Spleen (tissue), 13 donors: ENCODE measurements at places on chromosomes 1 and 21. TPM values are rescaled to one million over a fixed set of nuclear protein-coding genes. Genes with fewer than 3 reads are reported as not detected.

- H3K4me3 ChIP-seq, result no peak overlapping the region
- peaks cover 34% of the 10 kb centered on the region for H3K4me1 ChIP-seq
- no peaks in the 10 kb centered on the region for H3K27me3 ChIP-seq
- peak overlapping the region; percentile 28 for H3K27ac ChIP-seq
- no peak for DNase-seq
- H3K36me3 ChIP-seq, result no peaks in the 10 kb centered on the region
These were observed 258.9 kb upstream of the SGIP1 start for GRCh38 chr1:66275083-66275482.

GRCh38 chr1:185265314-185265713 lies 51.7 kb downstream of the IVNS1ABP start:
- H3K36me3 ChIP-seq, result no peaks in the 10 kb centered on the region
- no peaks in the 10 kb centered on the region for H3K4me1 ChIP-seq
- H3K4me3 ChIP-seq, result no peak overlapping the region
- no peak overlapping the region for H3K27ac ChIP-seq

DNA sequence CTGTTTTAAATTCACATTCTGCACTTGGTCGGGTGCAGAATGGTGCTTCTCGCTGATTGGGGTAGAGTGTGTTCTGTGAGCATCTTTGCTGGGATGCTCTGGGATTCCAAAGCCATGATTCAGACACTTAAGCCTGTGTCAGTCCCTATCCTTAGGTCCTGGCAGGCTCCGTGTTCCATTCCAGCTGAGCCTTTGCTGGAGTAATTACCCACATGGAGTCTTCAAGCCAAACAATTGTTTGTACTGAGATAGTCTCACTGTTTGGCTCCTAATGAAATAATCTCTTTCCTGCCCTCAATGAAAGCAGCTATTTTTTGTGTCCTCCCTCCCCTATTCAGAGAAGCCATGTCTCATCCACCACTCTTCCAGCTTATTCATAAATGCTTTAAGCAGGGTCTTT lies 18.7 kb downstream of the SMAP2 start:
- no peaks in the 10 kb centered on the region for H3K27me3 ChIP-seq
- H3K4me1 ChIP-seq, result peaks cover 66% of the 10 kb centered on the region
- H3K36me3 ChIP-seq, result no peaks in the 10 kb centered on the region
- DNase-seq, result no peak

GRCh38 chr1:187588917-187589316 lies 760.2 kb downstream of the PLA2G4A start:
- H3K36me3 ChIP-seq, result no peaks in the 10 kb centered on the region
- no peaks in the 10 kb centered on the region for H3K27me3 ChIP-seq
- H3K27ac ChIP-seq, result no peak overlapping the region
- no peak overlapping the region for H3K4me3 ChIP-seq

DNA sequence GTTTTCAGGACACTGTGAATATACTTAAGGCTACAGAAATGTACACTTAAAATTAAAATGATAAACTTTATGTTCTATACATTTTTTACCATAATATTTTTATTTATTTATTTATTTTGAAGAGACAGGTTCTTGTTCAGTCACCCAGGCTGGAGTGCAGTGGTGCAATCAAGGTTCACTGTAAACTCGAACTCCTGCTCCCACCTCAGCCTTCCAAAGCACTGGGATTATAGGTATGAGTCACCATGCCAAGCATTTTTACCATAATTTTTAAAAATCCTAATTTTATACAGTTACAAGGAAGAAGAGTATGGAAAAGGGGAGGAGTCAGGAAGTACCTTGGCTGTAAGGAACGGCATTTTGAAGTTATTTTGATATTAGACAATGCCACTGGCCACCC lies 23.6 kb upstream of the ANGPTL3 start:
- H3K4me3 ChIP-seq, result no peak overlapping the region
- no peak for DNase-seq
- H3K4me1 ChIP-seq, result no peaks in the 10 kb centered on the region

DNA sequence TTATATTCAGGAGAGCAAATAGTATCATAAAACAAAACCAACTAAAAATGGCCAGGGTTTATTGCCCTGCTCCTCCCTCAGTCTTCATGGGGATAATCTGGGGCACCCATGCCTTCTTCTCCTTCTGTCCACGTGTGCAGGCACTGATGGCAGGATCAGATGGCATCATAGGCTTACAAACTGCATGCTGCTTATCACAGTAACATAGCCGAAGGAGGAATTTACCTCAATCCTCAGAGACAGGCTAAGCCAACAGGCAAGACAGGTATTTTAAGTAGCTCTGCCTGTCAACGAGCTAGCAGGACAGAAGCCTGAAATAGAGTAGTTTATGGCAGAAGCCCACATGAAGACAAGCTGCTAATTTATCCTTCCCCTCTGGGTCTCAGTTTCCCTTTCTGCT lies 9.4 kb downstream of the LAMB3 start:
- H3K27ac ChIP-seq, result peak overlapping the region; percentile 27
- H3K4me1 ChIP-seq, result peaks cover 4% of the 10 kb centered on the region
- DNase-seq, result no peak
- no peak overlapping the region for H3K4me3 ChIP-seq

DNA sequence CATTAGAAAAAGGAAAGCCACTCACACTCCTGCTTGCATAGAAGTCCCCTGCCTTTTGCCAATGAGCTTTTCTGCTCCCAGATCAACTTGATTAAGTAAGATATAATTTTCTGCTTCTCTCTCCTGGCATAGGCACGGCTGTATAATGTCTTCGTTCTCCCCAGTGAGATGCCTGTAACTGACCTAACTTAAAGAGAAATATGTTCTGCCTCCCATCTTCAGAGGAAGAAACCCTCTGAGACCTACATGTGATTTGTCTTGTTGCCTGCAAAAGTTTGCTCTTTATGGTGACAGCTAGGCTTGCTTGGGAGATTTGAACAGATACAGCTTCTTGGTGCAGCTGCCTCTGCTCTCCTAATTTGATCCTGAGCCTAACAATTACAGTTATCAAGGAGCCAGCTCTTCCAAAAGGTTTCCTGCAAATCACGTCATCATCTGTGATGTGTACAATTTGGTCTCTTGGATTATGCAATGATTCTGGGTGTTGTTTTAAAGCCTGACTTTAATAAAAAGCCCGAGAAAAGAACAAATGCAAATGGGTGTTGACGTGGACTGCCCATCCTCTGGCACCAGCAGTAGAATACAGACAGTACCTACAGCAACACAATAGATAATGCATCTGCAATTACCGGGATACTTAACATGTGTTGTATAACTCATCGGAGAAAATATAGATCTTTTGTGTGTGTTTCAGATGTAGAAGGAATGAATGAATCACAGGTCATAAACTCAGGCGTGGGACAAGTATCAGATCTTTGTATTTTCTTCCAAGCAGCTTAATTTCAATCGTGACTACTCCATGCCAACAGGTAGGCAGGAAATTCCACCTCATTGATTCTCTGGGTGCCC lies 76.2 kb upstream of the KAZN start:
- no peaks in the 10 kb centered on the region for H3K27me3 ChIP-seq
- DNase-seq, result no peak
- H3K36me3 ChIP-seq, result no peaks in the 10 kb centered on the region
- H3K27ac ChIP-seq, result no peak overlapping the region
- no peaks in the 10 kb centered on the region for H3K4me1 ChIP-seq

- no peak for DNase-seq
- no peak overlapping the region for H3K4me3 ChIP-seq
- no peaks in the 10 kb centered on the region for H3K36me3 ChIP-seq
- H3K27ac ChIP-seq, result no peak overlapping the region
These were observed 151.7 kb downstream of the HLX start for GRCh38 chr1:221030990-221031389.

DNA sequence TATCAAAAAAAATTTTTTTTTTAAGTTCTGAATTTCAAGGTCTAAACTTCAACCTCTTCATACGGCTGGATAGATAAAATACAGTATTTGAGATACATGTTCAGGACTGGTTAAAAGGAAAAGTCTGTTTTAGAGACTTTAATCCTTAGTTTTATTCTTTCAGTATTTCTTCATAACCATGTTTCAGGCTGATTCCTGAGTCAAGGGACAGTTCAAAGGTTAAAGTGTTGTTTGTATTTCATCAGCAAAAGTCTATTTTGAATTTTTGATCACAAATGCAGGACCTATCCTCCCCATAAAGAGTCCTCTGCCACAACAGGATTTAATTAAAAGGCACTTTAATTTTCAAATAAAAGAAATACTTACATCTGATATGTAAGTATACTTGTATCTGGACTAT lies 53.5 kb downstream of the SELENOF start:
- H3K4me3 ChIP-seq, result no peak overlapping the region
- DNase-seq, result no peak
- H3K27me3 ChIP-seq, result no peaks in the 10 kb centered on the region
- H3K4me1 ChIP-seq, result no peaks in the 10 kb centered on the region
- peaks cover 3% of the 10 kb centered on the region for H3K36me3 ChIP-seq

DNA sequence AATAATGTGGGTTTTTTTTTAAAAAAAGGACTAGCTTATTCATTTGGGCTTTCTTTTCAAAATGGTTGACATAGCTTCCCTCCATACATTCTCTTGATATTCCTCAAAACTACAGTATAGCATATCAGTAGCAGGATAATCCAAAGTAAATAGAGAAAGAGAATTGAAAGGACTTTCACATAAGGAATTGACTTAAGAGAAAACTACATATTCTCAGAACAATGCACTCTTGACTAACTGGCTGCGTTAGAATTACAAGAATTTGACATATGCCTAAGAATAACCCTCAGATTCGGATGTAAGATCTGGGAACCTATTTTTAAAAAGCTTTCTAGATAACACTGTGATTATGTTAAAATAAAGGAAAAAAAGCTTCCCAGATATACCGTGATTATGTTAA lies 3.1 kb downstream of the PRKAB2 start:
- H3K27ac ChIP-seq, result no peak overlapping the region
- peaks cover 4% of the 10 kb centered on the region for H3K36me3 ChIP-seq
- no peaks in the 10 kb centered on the region for H3K27me3 ChIP-seq
- no peak for DNase-seq
- H3K4me3 ChIP-seq, result no peak overlapping the region

DNA sequence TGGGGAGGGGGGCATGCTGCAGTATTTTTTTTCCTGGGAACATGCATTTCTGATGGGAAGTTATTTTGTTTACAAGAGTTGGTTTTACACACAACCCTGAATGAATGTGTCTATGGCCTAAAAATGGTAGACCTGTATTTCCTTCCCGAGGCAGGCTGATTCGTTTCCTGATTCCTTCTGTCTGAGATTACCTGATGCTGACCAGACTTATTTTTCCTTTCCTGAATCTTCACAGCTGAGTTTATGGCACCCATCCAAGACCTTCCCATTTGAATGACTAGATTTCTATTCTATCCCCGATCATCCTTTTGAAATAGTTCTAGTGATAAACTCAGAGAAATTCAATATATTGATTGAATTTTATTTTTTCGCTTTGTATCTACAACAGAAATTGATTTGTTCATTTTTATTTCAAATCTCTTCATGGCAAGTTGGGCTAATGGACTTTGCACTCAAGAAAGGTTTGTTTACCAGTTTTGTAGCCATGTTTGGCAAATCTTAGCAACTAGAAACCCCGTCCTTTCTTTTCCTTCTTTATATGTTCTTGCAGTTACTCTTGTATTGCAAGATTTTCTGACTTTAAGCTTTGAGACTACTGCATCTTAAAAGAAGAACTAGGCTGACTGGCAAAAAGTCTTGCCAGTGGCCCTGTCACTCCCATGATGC lies 15.9 kb upstream of the PLEKHM2 start:
- peaks cover 6% of the 10 kb centered on the region for H3K36me3 ChIP-seq
- H3K27ac ChIP-seq, result no peak overlapping the region
- H3K4me1 ChIP-seq, result no peaks in the 10 kb centered on the region
- no peak for DNase-seq

- peaks cover 37% of the 10 kb centered on the region for H3K36me3 ChIP-seq
- DNase-seq, result no peak
- H3K4me3 ChIP-seq, result no peak overlapping the region
- H3K4me1 ChIP-seq, result peaks cover 11% of the 10 kb centered on the region
- H3K27me3 ChIP-seq, result no peaks in the 10 kb centered on the region
These were observed 75.3 kb upstream of the ARTN start for GRCh38 chr1:43858324-43858723.

DNA sequence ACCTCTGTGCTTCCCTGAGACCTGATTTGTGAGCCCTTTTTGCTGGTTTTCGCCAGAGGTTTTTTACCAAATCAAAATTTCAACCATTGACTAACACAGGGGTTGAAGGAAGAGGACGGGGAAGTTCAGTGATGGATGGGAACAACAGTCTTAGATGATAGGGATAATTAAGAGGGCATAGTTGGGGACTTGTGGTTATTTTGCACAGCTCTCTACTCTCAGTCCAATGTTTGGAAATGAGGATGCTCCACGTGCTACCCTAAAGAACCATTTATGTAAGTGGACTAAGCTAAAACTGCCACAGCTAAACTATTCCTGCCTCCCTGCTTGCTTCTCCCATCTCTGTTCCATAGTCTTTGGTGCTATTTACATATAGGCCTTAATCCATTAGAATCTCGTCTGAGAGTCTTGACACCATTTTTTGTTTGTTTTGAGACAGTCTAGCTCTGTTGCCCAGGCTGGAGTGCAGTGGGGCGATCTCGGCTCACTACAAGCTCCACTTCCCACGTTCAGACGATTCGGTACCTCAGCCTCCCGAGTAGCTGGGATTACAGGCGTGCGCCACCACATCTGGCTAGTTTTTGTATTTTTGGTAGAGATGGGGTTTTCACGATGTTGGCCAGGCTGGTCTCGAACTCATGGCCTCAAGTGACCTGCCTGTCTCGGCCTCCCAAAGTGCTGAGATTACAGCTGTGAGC lies 684 bp upstream of the MCL1 start:
- no peak for DNase-seq
- H3K4me3 ChIP-seq, result peak overlapping the region; percentile 82
- H3K27ac ChIP-seq, result peak overlapping the region; percentile 91
- peaks cover 24% of the 10 kb centered on the region for H3K36me3 ChIP-seq

GRCh38 chr1:174584071-174584470 lies 136.3 kb downstream of the GPR52 start:
- DNase-seq, result no peak
- H3K27me3 ChIP-seq, result no peaks in the 10 kb centered on the region
- no peak overlapping the region for H3K4me3 ChIP-seq
- H3K27ac ChIP-seq, result no peak overlapping the region
- H3K36me3 ChIP-seq, result no peaks in the 10 kb centered on the region
- no peaks in the 10 kb centered on the region for H3K4me1 ChIP-seq

- H3K27ac ChIP-seq, result peak within 1 kb of the TSS; percentile 98
- H3K27me3 ChIP-seq, result no peaks in the 10 kb centered on the region
- H3K4me3 ChIP-seq, result no peak within 1 kb of the TSS
- no peaks in the 10 kb centered on the region for H3K36me3 ChIP-seq
- DNase-seq, result no peak
- peaks cover 59% of the 10 kb centered on the region for H3K4me1 ChIP-seq
These were observed at the start of the genes ADORA3 and TMIGD3 for GRCh38 chr1:111503585-111504060. Gene ADORA3 (minus strand): TSS chr1:111503633. CDS start chr1:111503354, 279 bp downstream. Gene TMIGD3 (minus strand): TSS chr1:111503633. CDS start chr1:111503354, 279 bp downstream.

GRCh38 chr1:51989582-51990477 lies 670 bp downstream of the RAB3B start:
- no peak overlapping the region for H3K27ac ChIP-seq
- H3K4me1 ChIP-seq, result no peaks in the 10 kb centered on the region
- H3K36me3 ChIP-seq, result no peaks in the 10 kb centered on the region
- H3K4me3 ChIP-seq, result peak overlapping the region; percentile 40

The RIPPLY3 gene
- not detected for total RNA-seq

The GPR161 gene
- 3.7 TPM for total RNA-seq

The AQP10 gene
- 1.4 TPM for total RNA-seq

The PCBP3 gene
- total RNA-seq, result 31.6 TPM

The CACNA1S gene
- total RNA-seq, result not detected

The UBL4B gene
- not detected for total RNA-seq

The C1orf21 gene
- 39.5 TPM for total RNA-seq
